ENCODE measurements at places on chromosomes 11 and 22. TPM values are rescaled to one million over a fixed set of nuclear protein-coding genes. Genes with fewer than 3 reads are reported as not detected.
A peak's percentile ranks its signal among the peaks of the same experiment; 100 is the strongest.

Gene OR5T2
- not detected for total RNA-seq

Gene TMEM132A
- total RNA-seq, result 1.2 TPM

Gene RAB38
- total RNA-seq, result 0.72 TPM

Gene APOBEC3G
- total RNA-seq, result 24.1 TPM

Gene HNRNPUL2
- 58.6 TPM for total RNA-seq

Gene PKDREJ
- total RNA-seq, result not detected

DNA sequence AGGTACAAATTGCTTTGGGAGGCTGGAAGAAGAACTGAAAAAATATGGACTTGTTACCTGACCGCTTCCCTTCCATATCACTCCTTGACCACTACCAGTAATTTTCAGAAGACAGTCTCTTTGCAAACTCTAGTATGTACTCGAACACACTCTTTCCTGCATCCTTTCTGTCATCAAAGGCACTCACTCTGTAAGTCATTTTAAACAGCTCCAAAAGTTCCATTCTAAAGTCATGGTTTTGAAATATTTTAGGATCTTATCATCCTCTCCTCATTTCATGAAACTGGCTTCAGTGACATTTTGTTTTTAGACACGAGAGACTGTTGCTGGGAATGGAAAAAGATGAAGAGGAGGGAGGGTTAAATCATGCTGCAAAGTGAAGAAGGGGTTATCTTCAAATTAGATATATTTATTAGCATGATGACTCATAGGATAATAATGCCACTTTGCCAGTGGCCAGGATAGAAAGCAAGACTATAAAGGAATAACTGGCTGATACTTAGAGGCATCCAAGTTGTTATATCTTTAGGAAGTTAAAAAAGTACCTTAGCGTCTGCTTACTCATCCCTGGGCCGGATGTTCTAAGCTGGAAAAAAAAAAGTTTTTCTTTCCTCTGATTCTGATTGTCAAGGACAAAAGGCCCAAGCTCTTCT is 549.3 kb downstream of the METTL15 start:
- no peak for DNase-seq

DNA sequence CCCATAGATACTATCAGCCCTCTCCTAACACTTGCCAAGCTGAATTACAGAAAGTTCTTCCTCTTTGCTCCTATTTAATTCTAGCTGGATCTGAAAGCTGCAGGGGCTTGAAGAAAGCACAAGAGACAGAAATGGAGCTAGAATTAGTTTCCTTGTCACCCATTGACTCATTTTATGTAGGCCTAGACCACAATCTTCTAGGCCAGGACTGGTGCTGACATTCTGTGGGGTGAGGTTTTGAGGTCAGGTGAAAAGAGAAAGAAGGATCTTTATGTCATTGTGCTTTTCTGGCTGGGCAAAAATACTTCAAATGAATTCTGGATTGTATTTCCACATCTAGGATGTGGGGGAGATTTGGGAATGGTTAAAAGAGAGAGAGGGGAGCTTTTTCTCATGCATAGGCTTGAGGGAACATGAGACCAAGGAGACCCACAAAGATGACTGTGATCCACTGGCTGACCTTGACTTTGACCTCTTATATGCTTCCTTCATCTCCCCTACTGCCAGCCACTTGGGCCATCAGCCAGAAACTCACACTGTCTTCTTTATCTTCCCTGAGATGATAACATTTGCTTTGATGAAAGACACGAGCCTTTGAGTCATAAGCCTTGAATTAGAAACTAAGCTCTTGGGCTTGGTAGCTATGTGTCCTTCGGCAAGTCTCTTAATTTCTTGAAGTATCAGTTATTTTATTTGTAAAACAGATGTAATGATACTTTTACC is 274.9 kb upstream of the CADM1 start:
- DNase-seq, result no peak

DNA sequence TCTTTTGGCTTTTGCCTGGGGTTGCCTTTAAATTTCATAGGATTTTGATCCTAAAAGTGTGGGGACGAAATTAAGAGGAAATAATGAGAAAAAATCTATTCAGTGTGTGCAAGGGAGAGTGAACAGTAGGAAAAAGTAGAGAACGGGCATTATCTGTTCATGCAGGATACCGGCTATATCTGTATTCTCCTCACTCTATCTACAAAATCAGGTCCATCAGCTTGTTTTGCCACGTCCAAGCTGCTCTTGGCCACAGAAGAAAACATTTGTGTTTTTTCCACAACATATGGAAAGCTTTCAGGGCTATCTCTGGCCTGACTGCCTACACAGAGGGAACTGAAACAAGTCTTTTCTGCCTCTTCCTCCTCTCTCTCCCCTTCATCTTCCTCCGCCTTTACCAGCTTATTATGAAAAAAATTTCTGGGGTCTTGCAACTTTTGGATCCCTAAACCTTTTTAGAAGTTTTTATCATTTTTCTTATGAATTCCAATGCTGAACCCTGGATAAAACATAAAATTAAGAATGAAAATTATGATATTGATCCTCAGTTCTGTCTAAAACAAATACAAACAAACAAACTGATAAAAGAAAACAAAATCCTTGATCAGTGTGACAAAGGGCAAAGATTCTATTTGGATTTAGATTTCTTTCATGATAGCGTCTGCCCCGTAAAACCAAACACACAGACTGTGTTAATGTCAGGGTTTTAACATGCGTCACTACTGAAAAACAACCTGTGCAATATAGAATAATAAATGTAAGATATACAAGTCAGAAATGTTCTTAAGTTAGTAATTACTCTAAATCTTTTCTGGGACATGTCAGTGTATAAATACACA is 219.7 kb downstream of the CNTN5 start:
- no peak for DNase-seq

GRCh38 chr22:19431649-19432132 is at the start of gene HIRA:
Gene HIRA (minus strand): TSS chr22:19431733. CDS start chr22:19431476, 257 bp downstream.
- peak; percentile 81 for DNase-seq

- DNase-seq, result peak; percentile 27
Measured at GRCh38 chr11:92941676-92942571, 27.5 kb upstream of the MTNR1B start.

DNA sequence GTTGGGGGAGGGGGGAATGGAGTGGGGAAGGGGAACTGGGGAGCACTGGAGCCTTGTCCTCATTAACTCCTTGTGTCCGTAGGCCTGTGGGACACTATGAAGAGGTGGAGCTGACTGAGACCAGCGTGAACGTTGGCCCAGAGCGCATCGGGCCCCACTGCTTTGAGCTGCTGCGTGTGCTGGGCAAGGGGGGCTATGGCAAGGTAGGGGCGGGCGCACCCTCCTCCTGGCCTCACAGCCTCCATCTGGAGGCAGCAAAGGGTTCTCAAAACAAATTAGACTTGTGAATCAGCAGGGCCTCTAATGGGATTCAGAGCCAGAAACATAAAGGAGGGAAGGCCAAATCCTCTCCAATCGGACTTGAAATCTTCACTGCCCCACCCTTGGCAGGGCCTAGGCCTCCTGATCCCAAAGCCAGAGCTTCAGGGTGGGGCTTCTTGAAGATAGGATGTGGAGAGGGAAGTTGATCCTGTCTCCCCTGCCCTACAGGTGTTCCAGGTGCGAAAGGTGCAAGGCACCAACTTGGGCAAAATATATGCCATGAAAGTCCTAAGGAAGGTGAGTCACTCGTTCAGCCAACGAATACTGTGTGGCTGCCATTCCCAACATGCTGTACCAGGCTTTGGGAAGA is 859 bp downstream of the RPS6KB2 start:
- DNase-seq, result no peak

GRCh38 chr11:78080818-78081495 is 1.3 kb upstream of the NDUFC2 start:
- DNase-seq, result no peak

- DNase-seq, result no peak
Measured at GRCh38 chr22:21448627-21449416, 18.4 kb upstream of the TMEM191C start.

GRCh38 chr11:94032066-94032465 is 10.9 kb downstream of the HEPHL1 start:
- no peak for DNase-seq

DNA sequence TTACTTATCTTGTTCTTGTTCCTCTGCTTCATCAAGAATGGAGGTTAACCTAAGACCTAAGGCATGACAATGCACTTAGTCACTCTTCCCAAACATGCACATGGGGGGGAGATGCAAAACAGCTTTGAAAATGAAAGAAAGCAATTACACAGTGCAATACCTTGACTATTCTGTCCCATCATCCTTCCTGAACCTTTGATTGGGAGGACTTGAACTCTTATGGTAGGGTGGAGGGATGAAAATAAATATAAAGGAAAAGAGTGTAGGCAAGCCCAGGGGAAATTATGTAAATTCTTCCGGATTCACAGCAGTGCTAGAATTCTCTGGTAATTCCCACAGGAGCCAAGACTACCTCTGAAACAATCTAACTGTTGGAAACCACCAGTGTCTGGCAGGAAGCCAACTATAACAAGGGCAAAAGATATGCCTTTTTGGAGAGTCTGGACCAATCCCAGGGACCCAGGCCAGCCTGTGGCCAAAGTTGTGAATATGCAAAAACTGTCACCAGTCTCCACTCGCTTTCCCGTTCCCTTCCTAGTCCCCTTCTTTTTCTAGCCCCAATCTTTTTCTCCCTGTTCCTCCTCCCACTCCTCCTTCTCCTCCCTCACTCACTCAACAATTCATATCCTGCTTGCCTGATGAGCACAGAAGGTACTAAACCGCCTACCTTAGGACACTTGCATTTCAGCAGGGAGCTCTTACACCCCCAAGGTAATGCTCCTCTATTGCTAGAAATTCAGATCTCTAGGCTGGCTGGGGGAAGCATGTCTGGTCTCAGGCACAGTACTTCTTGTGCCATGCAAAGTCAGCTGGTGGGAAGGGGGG is 2.5 kb upstream of the RCN1 start:
- DNase-seq, result peak; percentile 61

All from activated naive CD4-positive, alpha-beta T cell treated with anti-CD3 and anti-CD28 coated beads for 36 hours (primary cell).